ENCODE measurements at places on chromosomes 16 and 17.

GRCh38 chr17:15409721-15410250 lies 57.6 kb downstream of the CDRT4 start:
- DNase-seq = no peak

GRCh38 chr17:79483842-79484241 lies 127.0 kb downstream of the RBFOX3 start:
- DNase-seq = no peak

DNA sequence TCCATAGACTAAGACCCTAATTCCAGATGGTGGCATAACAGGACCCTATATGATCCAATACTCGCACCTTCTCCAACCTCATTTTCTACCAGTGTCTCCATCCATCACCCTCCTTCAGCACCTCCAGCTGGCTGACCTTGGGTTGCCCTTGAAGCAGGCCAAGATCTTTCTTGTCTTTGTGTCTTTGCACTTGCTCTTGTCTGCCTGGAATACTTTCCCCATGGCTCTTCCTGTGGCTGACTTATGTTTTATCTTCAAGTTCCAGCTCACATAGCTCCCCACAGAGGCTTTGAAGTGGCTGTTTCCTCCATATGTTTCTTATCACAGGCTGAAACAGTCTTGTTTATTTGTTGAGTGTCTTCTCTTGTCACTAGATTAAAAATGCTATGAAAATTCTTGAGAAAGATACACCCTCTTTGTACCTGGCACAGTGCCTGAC lies 29.6 kb upstream of the MMD start:
- DNase-seq = no peak

DNA sequence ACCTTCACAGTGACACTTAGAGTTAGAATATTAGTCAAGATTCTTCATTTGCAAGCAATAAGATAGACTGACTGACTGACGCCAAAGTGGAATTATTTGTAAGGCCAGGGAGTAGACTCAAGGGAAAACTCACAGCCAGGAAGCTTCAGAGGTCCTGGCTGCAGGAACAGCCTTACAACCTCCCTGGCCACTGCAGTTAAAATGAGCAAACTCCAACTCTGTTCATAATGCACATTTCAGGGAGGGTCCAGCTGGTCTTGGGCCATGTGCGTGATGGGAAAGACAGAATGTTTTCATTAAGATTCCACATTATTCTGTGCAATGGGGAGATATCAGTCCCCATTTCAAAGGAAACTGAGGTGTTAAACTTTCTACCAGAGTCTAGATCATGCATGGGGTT lies 9.9 kb downstream of the CAPNS2 start:
- DNase-seq = no peak

DNA sequence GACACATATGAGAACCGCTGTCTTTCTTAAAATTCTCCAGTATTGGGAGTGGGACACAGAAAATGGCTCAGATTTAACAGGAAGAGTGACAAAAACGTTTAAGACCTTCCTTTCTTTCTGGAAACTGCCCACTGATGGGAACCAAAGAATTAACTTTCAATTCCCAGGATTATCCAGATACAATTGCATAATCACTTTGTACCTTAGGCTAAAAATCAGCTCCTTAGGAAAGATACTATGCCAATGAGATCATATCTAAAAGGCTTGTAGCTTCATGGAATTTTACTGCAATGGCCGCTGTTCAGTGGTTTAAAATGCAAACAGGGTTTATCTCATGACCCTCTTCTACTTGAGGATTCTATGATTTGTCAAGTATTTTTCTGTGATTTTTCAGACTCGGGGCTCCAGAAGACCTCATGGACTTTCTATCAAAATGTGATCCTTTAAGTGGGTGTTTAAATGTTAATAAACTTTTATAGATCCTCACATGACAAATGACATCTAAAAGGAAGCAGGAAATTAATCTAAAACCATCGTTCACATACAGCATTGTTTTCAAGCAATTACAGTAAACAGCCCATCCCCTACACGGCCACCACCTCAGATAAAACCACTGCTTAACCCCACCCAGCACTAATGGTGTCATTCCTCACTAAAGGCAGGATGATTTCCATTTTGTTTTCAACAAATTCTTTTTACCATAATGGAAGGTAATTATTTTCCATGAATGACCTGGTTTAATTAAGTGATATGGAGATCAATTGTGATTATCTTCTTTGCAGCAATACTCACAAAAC lies 31.6 kb upstream of the ERN1 start:
- no peak for DNase-seq
